ENCODE measurements at places on chromosomes 6 and 20. TPM values are rescaled to one million over a fixed set of nuclear protein-coding genes. Genes with fewer than 3 reads are reported as not detected.

TMEM217 gene
- 9.0 TPM for total RNA-seq

COL21A1 gene
- total RNA-seq, result 0.73 TPM

MEI4 gene
- total RNA-seq, result 0.15 TPM

HLA-DQA1 gene
- total RNA-seq, result 0.16 TPM

CTAGE9 gene
- 0.13 TPM for total RNA-seq

GRCh38 chr6:53315086-53315724 is 33.5 kb downstream of the ELOVL5 start:
- no peak for ATAC-seq

GRCh38 chr6:45156075-45156474 is 172.1 kb upstream of the RUNX2 start:
- no peak for ATAC-seq

GRCh38 chr6:71072508-71072907 is 115.6 kb upstream of the B3GAT2 start:
- ATAC-seq, result peak; percentile 99

DNA sequence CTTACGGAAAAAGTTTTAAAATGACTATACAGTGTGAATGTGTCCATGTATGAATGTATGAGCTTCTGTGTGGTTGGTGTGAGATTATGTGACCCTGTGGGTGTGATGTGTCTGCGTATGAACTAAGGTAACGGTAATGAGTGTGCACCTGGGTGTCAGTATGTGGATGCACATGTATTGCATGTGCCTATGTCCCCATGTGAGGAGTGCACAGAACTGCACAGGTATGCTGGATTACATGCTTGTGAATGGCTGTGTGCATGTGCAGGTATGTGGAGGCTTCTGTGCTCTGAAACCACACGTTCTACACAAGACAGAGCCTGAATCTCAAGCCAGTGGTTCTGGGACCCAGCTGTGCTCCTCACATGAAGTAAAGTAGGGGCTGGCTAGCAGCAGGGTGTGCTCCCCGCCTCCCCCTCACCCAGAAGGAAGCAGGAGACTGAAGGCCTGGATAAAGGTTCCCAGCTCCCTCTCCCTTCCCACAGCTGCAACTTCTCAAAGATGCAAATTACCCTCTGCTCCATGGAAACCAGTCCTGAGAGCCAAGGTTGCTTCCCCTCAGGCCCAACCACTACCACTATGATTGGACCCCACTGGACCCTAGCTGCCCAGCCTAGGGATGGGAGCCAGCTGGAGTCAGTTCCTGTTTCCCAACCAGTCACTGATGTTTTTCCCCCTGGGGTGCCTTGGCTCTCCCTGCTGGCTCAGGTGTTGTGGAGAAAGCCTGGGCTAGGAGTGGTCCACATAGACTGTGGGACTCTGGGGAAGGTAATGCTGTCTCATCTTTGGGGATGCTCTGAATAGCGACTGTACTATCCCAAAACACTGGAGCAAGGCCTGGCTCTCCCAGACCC is 24.8 kb upstream of the SPDEF start:
- peak; percentile 43 for ATAC-seq

DNA sequence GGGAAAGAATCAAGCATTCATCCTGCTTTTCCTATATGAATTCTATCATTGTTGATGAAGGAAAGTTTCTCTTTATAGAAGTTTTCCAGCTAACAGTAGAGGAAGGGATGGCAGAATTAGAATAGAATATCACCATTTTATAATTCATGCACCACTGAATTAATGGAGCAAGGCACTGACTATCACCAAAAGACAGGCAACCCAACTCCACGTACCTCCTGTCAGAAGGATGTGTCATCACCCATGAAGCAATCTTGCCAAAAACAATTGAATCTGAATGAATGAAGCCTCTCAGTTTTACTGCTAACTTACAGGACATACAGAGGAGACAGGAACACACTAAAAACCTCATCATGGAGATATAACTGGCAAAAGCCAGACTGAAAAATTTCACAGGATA is 122.4 kb downstream of the NFATC2 start:
- no peak for ATAC-seq

DNA sequence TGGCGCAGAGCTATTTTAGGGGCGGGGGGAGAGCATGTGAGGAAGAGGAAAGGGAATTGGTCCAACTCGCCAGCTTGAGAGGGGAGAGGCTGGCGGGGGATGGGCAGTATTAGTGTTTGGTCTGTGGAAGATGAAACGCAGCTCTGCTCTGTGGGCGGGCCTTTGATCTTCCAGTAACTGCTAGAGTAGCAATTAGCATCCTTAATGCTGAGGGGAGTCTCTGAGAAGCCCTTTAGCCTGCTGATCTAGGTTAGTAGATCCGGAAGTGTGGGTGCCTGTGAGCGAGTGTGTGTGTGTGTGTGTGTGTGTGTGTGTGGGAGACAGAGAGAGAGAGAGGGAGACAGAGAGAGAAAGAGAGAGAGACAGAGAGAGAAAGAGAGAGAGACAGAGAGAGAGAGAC is 117.2 kb upstream of the BACH2 start:
- ATAC-seq, result peak; percentile 78

GRCh38 chr6:65182681-65183080 is 524.3 kb downstream of the EYS start:
- ATAC-seq, result no peak

DNA sequence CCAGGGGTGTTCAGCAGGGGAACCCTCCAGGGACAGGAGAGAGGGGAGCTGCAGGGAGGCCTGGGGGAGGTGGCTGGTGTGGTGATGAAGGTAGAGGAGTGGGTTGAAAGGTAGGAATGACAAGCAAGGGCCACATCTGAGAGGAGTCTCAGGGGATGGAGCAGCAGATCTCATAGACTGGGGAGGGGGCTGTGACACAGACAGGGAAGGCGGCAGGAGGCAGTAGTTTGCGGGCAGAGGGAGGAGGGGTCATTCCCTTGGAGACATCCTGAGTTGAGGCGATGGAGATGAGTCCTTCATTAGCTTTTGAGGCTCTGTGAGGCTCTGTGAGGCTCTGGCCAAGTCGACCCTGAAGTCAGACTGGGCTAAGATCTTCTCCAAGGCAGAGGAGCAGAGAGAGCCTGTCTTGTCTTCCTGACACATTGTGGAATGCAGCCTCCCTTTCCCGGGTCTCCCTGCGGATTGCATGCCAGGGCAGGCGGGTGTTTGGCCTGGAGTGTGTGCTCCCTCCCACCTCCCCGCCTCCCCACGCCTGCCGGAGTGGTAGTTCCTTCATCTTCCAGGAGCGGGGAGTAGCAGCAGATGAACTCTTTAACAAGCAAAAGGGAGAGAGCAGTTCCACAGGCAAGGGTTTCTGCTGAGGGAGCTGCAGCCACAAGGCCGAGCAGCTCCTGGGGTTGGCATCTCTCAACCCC is 34.3 kb upstream of the MLN start:
- peak; percentile 14 for ATAC-seq

GRCh38 chr20:51122931-51123658 is 100.2 kb upstream of the KCNG1 start:
- ATAC-seq, result peak; percentile 61

- ATAC-seq, result no peak
Observed at GRCh38 chr6:5580736-5581581, 319.6 kb downstream of the FARS2 start.

DNA sequence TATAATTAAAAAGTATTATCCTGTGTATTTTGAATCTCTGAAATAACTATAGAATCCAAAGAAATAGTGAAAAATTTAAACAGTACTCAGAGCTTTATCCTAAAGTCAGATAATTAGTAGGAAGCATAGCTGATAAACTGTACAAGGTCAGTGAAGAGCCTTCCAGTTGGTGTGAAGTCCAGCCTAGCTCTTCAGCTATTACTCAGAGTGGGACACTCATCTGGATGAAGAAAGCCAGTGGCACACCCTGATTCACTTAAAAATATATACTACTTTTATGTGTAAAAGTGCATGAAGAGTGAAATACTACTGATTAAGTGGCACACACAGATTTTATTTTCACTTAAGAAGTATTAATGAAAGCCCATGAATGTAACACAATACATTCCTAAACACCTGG is 3.1 kb downstream of the IFNGR1 start:
- no peak for ATAC-seq

DNA sequence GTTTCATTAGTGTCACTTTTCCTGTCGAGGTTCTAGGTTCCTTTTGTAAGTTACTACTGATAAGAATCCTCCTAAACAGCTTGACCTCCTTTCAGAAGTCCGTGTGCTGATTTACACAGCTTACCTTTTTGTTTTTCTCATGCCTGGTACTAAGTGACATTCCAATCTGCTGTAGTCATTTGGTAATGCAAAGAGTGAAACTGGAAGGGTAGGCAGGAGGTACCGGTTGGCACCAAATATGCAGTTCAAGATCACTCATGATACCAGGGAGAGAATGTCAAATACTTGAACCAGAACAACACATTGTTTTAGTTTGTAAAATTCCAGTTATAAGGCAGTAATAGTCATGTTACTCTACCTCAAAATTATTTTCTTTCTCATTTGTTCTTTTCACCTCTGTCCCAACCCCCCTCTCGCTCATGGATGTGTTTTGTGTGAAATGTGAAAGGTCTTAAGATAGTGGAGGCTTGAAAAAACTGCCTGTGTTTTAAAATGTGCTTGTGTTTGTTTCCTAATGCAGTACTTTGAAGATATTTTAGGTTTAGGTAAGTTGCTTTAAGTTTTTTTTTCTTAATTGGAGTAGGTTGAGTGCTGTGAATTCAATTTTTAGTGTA is 23.2 kb downstream of the AFDN start:
- no peak for ATAC-seq

All from motor neuron (in vitro differentiated cells).